ENCODE measurements at places on chromosomes 2 and 18. TPM values are rescaled to one million over a fixed set of nuclear protein-coding genes. Genes with fewer than 3 reads are reported as not detected.
A peak's percentile ranks its signal among the peaks of the same experiment; 100 is the strongest.

The TRAK2 gene
- total RNA-seq, result 16.5 TPM

The PRSS56 gene
- total RNA-seq, result not detected

The BMP10 gene
- total RNA-seq, result not detected

The TWIST2 gene
- 2.6 TPM for total RNA-seq

DNA sequence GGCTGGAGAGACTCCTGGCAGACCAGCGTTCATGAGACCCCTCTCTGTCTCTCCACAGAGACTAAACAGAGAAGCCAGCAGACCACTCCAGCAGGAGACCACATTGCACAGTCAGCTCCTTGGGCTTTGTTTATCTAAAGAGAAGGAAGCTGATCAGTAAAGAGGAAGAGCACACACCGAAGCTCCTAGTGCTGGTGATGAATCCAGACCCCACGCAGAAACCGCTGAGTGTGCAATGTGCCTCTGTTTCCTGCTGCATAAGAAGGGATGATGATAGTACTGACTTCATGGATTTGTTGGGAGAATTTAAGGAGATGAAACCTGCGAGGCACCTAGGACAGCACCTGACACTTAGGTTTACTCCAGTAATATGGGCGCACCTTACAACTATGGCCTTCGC lies 544.1 kb upstream of the ID2 start:
- H3K4me3 ChIP-seq, result no peak overlapping the region
- H3K27me3 ChIP-seq, result no peaks in the 10 kb centered on the region
- no peaks in the 10 kb centered on the region for H3K36me3 ChIP-seq
- no peak for DNase-seq
- no peak overlapping the region for H3K27ac ChIP-seq

- H3K27ac ChIP-seq, result no peak overlapping the region
- H3K36me3 ChIP-seq, result no peaks in the 10 kb centered on the region
- no peaks in the 10 kb centered on the region for H3K4me1 ChIP-seq
- DNase-seq, result no peak
These were observed 164.0 kb downstream of the GRB14 start for GRCh38 chr2:164457271-164457670.

GRCh38 chr2:12434630-12435098 lies 282.1 kb upstream of the TRIB2 start:
- H3K27ac ChIP-seq, result no peak overlapping the region
- no peaks in the 10 kb centered on the region for H3K27me3 ChIP-seq
- no peak for DNase-seq
- no peak overlapping the region for H3K4me3 ChIP-seq
- no peaks in the 10 kb centered on the region for H3K36me3 ChIP-seq

GRCh38 chr18:26017929-26018328 lies 72.5 kb downstream of the SS18 start:
- peaks cover 5% of the 10 kb centered on the region for H3K4me1 ChIP-seq
- peaks cover 2% of the 10 kb centered on the region for H3K36me3 ChIP-seq
- H3K27ac ChIP-seq, result no peak overlapping the region
- DNase-seq, result no peak

GRCh38 chr2:71925268-71926088 lies 222.2 kb downstream of the CYP26B1 start:
- no peaks in the 10 kb centered on the region for H3K4me1 ChIP-seq
- H3K27me3 ChIP-seq, result no peaks in the 10 kb centered on the region
- peak; percentile 13 for DNase-seq
- no peak overlapping the region for H3K27ac ChIP-seq
- H3K4me3 ChIP-seq, result no peak overlapping the region

- H3K27ac ChIP-seq, result no peak overlapping the region
- no peak for DNase-seq
- H3K4me1 ChIP-seq, result no peaks in the 10 kb centered on the region
- H3K27me3 ChIP-seq, result no peaks in the 10 kb centered on the region
These were observed 56.8 kb upstream of the PMAIP1 start for GRCh38 chr18:59842947-59843346.

GRCh38 chr2:23548143-23548769 lies 163.3 kb downstream of the KLHL29 start:
- H3K27me3 ChIP-seq, result no peaks in the 10 kb centered on the region
- H3K27ac ChIP-seq, result no peak overlapping the region
- no peaks in the 10 kb centered on the region for H3K36me3 ChIP-seq

GRCh38 chr2:235613649-235614048 lies 119.8 kb downstream of the AGAP1 start:
- H3K4me1 ChIP-seq, result peaks cover 8% of the 10 kb centered on the region
- no peak overlapping the region for H3K4me3 ChIP-seq
- no peaks in the 10 kb centered on the region for H3K27me3 ChIP-seq
- H3K27ac ChIP-seq, result no peak overlapping the region
- DNase-seq, result no peak

Measured in H1 (cell line).